ENCODE measurements at places on chromosomes 5 and 9.

GRCh38 chr5:159811712-159812111 is 104.6 kb upstream of the ADRA1B start:
- DNase-seq, result no peak

- DNase-seq, result no peak
These were observed 78.6 kb upstream of the GDNF start for GRCh38 chr5:37918424-37918823.

GRCh38 chr9:111831371-111832108 is 36.8 kb upstream of the SHOC1 start:
- no peak for DNase-seq

GRCh38 chr5:16548115-16548514 is 68.7 kb downstream of the RETREG1 start:
- no peak for DNase-seq

DNA sequence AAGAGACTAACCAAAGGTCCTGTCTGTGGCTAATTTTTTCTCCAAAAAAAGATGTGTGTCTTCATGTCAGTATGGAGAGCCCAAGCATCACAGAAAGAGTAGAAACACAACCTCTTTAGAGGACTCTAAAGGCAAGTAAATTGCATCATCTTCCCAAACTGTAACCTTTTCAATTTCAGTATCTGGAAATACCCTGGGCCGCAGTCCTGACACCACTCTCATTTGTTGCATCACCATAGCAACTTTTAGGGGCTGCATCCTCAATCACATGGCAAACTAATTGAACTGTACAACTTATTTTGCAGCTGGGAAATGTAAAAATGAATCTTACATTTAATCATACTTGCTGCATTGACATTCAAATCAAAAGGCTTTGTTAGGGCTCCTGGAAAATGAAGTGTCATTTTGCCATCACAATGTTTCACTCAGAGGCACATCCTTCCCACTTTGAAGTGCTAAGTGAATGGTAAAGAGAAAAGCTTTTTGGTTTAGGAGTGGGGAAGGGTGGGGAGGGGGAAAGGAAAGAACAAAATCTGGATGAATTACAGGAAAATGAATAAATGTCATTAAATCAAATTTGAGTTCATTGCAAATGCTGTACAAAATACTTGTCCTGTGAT is 60.6 kb upstream of the GRIA1 start:
- no peak for DNase-seq

DNA sequence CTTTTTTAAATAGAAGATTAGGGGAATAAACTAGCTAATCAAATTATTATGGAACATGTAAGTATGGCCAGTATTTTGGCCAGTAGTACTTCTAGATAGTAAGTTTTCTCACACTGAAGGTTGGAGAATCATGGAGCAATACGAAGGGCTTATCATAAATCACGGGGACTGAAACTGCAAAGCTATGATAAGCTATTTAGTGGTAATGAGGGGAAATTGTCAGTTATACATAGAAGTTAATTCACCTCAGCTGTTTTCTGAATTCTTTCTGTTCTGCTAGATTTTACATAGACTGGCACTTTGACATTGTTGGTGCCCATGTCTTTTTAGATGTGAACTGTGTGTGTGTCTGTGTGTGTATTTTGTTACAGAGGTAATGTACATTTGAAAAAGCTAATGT is 34.5 kb upstream of the FAM151B start:
- DNase-seq, result no peak

All from fibroblast of gingiva (primary cell).